GM12892 (cell line): ENCODE measurements at places on chromosomes 3 and 15.

DNA sequence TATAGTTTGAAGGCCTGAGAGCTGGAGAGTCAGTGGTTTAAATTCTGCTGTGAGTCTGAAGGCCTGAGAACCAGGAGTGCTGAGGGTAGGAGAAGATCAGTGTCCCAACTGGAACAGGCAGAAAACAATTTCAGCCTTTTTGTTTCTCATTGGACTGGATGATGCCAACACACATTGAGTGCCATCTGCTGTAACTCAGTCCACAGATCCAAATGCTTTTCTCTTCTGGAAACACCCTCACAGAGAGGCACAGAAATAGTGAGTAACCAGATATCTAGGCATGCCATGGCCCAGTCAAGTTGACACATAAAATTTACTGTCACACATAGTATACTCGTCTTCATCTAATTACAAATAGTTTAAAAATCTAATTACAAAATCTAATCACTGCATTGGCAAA is 100.8 kb downstream of the NEO1 start:
- no peak for DNase-seq

- no peak for DNase-seq
These were observed 5.1 kb downstream of the ACAA1 start for GRCh38 chr3:38131621-38132369.

DNA sequence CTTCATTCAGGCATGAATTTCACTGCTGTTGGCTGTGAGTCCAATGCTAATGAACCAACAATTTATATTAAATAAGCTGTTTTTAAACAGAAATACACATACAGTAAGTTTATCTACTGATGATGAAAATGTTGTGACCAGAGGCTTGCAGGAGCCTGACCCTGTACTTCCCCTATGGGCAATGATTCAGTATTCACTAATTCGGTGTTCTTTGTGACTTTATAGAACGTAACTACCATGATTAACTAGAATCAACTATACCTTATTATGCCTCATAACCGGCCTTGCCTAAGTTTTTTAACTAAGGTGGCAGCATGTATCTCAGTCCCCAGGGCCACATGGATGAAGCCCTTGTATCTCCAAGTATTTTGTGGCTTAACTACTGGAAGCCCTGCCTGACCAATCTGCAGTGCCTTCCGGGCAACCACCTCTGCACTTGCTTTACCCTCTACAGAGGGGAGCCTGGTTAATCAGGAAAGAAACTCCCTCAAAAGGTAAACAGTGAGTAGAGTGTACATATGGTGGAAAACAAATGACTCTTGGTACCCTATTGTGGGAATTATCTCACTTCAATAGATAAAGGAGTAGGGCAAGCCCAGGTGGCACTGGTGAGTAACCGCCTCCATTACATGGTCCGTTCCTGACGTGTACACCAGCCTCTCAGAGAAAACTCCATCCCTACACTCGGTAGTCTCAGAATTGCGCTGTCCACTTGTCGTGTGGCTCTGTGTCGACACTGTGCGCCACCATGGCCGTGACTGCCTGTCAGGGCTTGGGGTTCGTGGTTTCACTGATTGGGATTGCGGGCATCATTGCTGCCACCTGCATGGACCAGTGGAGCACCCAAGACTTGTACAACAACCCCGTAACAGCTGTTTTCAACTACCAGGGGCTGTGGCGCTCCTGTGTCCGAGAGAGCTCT is 11.6 kb upstream of the CLDN18 start:
- no peak for DNase-seq

GRCh38 chr3:134002306-134002705 is 27.4 kb downstream of the SLCO2A1 start:
- DNase-seq = no peak

DNA sequence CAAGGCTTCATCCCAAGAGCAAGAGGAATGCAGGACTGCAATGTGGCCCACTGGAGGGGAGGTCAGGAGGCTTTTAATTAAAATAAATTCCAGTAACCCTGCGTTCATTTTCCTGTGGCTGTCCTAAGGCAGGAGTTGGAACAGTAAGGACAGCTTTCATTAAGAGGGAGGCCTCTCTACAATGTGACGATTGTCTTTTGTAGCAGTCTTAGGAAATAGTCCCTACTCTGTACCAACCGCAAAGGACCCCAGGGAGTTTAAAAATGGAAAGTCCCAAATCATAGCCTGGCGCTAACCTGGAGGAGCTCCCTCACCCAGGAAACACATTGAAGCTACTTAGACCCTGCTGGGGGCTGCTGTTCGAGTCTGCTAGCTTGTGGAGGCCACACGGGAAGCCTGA is 62.8 kb downstream of the SYNM start:
- no peak for DNase-seq

- no peak for DNase-seq
These were observed 333.3 kb upstream of the THBS1 start for GRCh38 chr15:39247574-39247973.

DNA sequence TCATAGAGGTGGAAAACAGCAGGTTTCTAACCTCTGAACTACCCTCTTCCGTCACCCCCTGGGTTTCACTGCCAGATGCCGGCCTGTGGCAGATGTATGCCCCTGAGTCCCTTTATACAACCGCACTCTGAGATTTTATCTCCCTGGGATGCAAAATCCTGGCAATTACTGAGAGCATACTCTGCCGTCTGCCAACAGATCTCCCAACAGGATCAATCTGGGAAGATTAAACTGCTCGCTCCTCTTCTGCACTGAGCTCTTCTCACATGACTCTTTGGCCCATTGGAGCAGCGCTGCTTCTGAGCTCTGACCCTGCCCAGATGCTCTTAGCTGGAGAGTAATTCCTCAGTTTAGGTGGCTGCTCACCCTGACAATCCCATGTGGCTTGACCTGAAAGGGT is 133.2 kb downstream of the LIPC start:
- DNase-seq = no peak

DNA sequence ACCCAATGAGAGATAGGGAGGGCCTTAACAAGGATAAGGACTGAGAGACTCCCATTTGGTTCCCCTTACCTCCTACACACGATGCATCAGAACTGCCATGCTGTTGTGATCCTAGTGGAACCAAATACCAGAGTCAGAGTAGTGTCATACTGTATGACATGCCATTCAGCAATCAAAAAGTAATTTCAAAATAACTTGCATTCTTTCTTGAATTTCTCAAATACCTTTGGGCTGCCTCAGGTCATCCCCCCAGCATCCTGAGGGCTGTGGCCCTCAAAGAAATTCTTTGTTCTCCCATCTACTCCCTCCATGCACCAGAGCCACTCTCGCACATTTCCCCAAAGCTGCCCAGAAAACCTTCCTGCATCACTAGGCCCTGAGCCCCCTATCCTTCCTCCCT is 68.9 kb upstream of the PPP2R3A start:
- no peak for DNase-seq

DNA sequence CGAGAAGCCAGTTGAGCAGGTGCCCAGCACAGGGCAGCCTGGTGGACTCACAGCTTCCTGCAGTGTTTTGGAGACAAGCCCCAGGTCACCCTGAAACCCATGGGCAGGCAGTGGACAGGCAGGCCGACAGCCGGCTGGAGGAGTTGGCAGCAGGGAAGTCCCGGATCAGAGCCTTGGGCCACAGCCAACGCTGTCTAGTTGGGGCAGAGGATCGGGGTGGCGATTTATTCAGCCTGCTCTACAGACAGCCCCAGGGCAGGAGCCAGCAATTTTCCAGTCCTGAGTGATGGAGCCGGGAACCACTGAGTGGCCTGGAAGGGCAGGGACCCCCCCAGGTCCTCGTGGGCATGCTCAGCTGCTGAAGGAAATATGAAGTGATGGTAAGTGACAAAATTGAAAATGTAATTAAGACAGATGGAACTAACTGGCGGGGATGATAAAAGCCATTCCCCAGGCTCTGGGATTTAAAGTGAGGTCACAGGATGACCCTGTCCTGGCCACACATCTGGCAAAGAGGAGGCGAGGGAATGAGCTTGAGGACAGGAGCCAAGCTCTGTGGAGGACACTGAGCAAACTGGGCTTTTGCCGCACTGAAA is 34.4 kb upstream of the TBC1D21 start:
- DNase-seq = no peak

DNA sequence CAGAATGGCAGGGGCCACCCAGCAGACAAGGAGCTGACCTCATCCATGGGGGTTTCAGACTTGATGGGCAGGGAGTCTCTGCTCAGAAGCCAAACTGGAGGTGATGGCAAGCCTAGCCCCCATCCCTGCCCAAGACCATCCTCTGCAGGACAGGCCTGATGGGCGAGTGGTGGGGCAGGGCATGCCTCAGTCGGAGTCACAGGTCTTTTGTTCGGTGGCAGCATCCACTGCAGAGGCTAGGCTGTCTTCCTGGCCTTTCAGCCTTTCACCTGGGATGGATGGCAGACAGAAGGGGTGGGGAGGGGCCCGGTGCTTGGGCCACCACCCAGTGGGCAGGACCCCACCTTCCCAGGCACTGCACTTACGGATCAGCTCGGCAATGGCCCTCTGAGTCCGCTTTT is 44.4 kb downstream of the PTH1R start:
- DNase-seq = no peak

GRCh38 chr3:144942093-144942837 is 970.6 kb downstream of the DIPK2A start:
- DNase-seq = no peak

- no peak for DNase-seq
These were observed 61.4 kb downstream of the SMAD6 start for GRCh38 chr15:66763186-66764071.

DNA sequence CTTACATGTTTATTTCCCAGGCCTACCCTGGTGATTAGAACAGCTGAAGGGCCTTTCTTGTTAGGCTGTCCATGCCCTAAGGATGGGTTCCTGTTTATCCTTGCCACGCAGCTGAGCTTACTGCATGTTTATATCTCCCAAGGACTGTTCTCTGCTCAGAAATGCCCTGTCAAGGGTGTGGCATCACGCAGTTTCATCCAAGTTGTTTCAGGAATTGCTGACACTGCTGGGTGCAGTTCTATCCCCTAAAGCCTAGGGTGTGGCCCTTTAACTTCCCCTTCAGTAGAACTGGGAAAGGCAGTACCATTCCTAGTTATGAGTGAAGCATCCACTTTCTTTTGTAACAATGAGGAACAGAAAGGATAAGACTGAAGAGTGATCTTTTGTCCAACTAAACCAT is 5.0 kb downstream of the ELL3 start:
- DNase-seq = no peak

- DNase-seq = no peak
These were observed 146.5 kb downstream of the NSMCE3 start for GRCh38 chr15:29123171-29123570.

GRCh38 chr3:138203938-138204337 is 16.8 kb downstream of the ARMC8 start:
- DNase-seq = no peak
